ENCODE measurements at places on chromosomes 7 and 10. TPM values are rescaled to one million over a fixed set of nuclear protein-coding genes. Genes with fewer than 3 reads are reported as not detected.

- no peak for DNase-seq
Observed at GRCh38 chr7:144085978-144086377, at the start of gene OR2A12. Gene OR2A12 (plus strand): TSS chr7:144086278. CDS start chr7:144095108, 8,830 bp downstream.

Gene UPK3BL1
- 217 TPM for total RNA-seq

- DNase-seq: no peak
Observed at GRCh38 chr10:74034301-74034700, 36.4 kb downstream of the VCL start.

DNA sequence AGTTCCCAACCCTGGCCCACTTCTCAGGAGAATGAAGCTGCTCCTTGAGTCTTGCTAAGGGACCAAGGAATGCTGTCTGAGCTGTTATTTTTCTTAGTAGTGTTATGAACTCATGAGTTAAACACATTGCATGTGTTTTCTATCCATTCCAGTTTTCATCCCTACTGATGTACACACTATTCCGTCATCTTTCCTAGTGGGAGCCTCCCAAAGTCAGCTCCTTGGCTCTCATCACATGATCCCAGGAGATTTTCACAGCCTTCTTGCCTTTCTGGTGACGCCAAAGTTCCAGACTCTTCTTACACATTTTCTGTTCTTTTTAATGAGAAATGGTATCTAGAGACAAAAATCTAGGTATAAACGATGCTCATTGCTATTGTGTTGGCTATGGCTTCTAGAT lies 8.4 kb upstream of the C10orf71 start:
- no peak for DNase-seq

Gene GBX1
- not detected for total RNA-seq

GRCh38 chr10:67837541-67838314 lies at the start of gene DNAJC12:
Gene DNAJC12 (minus strand): TSS chr10:67838188. CDS start chr10:67838011, 177 bp downstream.
- no peak for DNase-seq

Gene HGF
- 4.4 TPM for total RNA-seq

DNA sequence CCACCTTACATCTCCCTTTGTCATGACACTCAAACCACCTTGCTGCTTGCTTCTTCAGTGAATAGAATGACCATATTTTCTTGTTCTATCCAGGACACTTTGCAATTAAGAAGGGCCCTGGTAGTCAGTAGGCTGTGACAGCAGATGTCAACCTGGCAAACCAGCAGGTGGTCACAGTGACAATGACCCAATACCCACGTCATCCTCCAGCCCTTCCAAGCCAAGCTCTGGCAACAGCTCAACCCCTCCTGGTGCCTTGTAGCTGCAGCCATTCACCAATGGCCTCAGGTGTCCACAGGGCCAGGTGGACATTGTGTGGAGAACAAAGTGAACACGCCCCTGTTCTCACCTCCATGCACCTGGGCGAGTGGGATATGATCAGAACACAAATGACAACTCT lies 87.6 kb upstream of the MACROH2A2 start:
- DNase-seq: no peak

DNA sequence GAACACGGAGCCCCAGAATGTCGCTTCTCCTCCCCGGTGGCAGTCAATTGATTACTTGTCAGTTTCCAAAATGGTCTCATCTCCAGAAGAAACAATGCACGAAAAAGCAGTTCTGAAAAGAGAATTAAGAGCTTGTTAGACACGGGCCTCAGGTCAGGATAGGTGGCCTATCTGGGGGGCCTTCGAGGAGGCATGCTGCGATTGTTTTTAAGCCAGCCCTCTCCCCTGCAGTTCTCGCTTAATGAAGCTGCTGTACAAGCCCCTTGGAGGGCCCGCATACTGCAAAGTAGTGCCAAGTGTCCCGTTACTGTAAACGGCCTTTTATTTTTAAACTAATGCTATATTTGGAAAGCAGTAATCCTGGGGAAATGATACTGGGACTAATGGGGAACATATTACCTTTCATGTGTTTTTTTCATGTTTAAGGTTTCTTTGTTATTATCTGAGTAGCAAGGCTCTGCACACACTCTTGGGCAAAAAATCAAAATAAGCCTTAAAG lies 114.8 kb upstream of the TCF7L2 start:
- no peak for DNase-seq

DNA sequence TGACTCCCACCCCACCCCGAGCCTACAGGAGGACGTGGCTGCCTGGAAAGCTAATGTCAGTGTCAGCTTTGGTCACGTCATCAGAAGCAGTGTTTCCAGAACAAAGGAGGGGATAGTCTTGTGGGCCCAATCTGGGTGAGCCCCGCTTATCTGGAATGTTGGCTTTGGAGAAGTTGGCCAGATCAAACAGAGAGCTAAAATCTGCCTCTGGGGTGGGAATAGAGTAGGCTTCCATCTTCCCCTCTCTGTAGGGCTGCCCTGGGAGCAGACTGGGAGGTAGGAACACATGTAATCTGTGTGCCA lies 32.5 kb downstream of the SRRM3 start:
- DNase-seq: no peak

- no peak for DNase-seq
Observed at GRCh38 chr7:20831451-20831850, 44.8 kb upstream of the SP8 start.

DNA sequence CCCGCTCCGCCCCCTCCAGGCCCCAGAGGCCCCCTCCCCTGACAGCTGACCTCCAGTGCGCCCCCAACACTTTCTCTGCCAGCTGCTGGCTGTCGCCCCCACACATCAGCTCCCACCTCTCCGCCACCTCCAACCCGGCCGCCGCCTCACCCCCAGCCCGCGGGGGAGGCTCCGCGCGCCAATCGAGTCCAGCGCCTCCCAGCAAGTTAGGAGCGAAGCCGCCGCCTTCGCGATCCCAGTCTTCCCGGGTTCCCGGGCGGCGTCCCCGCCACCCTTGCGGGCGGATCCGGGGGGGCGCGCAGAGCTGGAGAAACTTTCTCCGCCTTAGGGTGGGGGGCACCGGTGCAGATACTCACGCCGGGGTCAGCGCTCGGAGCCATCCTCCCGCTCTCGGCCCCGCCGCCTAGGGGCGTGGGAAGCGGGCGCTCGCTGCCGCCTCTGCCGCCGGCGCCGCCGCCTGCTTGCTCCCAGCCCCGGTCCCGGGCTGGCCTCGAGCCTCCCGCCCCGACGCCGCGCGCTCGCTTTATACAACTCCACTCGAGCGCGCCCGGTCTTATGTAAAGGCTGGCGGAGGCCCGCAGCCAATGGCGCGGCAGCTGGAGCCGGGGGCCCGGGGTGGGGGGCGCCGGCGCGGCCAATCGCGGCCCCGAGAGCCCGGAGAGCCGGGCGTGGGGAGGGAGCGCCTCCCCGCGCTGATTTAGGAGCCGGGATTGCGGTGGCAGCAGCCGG lies at the start of gene CRTAC1:
Gene CRTAC1 (minus strand): TSS at position 529 of the 729 bp plus-strand sequence. CDS start 149 bp downstream, at position 380.
- no peak for DNase-seq

GRCh38 chr7:29976673-29977415 lies 12.8 kb downstream of the SCRN1 start:
- no peak for DNase-seq

DNA sequence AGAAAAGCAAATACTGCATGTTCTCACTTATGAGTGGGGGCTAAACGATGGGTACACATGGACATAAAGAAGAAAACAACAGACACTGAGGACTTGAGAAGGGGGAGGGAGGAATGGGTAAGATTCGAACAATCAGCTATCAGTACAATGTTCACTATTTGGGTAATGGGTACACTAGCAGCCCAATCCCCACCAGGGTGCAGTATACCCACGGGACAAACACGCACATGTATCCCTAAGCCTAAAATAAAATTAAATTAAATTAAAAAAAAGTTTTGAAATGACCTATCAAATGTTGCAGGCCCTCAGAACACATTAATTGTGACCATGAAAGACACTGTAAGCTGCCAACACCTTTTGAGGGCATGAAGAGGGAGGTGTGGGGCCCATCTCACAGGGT lies 316.0 kb downstream of the WDR37 start:
- DNase-seq: no peak

DNA sequence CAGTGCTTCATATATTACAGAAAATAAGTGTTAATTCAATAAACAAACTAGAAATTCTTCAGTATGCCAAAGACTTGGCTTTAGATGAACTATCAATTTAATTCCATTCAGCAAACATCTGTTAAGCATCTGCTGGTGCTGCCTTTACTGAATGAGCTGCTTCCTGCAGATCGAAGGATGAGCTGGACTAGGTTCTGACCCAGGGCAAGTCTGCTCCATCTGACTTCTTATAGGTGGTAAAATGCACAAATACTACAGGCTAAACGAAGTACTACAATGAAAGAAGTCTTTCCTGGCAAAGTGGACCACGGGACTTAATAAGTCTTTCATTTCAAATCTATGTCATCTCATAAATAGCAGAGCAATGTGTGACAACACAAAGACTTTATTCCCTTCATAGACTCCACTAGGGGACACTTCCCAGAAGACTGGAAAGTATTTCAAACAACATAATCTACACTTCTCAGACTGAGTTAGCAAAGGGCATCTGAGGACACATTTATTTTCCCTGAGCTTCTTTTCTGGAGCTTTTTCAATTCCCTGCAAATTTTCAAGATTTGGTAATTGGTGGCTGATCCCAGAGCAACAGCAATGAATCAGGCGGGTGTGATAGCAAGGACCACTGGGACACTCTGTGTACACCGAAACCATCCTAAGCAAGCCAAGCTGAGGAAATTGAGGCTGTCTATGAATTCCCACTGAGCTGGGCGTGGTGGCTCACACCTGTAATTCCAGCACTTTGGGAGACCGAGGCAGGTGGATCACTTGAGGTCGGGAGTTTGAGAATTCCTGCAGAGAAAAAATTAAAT lies 108.9 kb upstream of the FRMD4A start:
- no peak for DNase-seq

GRCh38 chr10:20890491-20891337 lies 6.4 kb downstream of the NEBL start:
- DNase-seq: no peak

DNA sequence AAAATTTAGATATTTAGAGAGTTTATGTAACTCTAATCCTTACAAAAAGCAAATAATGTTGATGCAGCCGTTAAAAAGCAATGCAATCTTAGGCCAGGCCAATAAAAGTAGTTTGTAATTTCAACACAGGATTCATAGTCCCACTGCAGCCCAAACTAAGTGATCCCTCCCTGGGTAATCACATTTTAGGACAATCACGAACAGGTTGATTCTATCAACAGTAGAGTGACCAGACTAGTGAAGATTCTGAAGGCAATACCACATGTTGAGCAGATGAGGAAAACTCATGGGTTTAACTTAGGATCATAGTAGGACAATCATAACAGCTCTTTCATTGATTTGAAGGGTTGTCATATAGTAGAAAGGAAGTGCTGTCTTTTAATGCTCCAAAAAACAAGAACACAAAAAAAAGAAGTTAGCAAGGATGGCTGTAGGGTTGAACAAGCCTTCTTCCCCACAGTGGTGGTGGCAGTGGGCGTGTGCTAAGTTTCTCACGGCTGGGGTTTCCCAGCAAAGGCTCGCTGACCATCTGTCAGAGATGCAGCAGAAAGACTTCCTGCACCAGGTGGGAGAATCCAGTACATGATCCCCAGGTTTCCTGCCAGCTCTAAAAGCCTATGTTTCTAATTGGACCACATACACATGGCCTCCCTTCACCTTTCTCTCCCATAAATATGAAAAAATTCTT lies 212.2 kb downstream of the CHRM2 start:
- no peak for DNase-seq

DNA sequence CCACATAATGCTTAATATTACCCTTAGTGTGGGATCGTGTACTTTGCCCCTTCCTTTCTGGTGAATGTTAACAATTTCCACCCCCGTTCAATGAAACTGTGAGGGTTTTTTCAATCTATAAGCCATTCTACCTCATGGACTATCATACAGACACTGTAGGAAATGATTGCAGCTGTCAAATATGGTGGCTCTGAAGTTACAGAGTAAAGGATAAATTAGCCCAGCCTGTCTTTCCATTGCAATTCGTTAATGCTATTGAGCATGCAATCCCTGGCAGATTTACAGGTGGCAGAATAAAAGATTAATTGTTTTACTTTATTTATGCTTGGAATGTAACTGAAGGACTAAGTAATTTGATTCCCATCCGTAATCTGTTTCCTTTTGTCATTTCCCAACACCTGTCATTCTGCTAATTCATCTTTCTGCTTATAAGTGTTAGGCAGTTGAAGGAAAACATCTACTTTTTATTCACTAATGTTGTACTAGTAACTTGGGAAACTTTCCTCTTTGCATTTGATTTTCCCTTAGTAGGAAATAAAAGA lies 1211.6 kb upstream of the LRRN3 start:
- DNase-seq: no peak

DNA sequence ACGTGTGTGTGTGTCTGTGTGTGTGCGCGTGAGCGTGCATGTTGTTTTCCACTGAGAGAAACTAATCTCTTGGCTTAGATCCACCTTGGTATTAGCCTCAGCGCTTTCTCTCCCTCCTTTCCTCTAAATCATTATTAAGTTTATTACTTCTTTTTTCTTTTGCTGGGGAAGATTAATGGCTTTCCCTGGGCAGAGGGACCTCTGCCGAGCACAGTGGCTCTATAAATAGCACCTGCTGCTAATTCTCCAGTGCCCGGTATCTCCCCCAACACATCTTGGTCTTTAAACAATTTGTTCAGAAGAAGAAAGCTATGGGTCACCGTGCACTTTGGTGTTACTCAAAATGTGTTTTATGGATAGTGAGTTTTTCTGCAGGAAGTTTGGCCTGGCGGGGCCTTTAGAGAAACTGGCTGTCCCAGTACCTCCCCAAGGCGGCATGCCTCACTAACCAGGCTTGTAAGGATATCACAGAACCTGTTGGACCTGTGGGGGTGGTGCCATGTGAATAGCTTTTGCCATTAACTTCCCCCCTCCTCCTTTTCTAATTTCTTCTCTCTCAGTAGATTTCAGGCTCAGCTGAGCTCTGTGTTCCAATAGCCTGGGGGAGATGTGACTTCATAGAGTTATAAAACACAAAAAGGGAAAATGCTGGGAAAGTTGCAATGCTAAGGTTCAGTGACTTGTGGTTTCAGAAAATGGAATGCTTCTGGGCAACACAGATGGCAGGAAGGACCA lies 70.1 kb upstream of the RAB11FIP2 start:
- DNase-seq: no peak

Gene OR2A2
- total RNA-seq: not detected

DNA sequence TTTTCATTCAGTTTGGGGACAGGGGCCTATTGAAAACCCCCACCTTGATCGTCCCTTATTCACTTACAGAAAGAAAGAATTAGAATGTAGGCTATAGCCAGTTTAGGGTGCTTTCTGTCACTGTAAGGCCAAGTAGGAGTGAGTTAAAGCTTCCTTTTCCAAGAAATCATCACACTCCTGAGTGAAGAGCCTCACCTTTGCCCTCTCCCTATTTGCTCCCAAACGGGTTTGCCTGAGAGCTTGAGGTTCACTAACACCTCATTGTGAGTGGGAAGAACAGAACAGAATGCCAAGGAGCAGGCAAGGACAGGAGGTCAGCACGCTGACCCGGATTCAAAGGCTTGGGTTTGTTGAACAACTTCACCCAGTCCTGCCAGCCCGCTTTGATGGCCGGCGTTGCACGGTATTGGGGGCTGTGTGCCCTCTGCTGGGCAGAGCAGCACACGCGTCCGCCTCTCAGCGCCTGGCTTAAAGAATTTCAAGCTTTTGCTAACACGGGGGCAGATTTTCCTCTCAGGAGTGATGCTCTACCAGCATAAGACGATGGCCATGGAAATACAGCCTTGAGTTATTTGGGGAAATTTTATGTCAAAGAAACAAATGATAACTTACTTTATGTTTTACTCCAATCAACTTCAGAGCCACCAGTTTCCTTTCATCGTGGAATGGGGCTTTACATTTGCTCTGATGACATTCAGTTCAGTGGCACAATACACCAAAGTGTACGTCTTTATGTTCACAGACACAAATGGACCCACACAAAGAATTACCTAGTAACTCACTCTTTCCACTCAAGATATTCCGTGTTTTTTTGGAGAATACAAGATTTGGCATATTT lies 470.0 kb downstream of the SUGCT start:
- no peak for DNase-seq
